Activated CD4-positive, alpha-beta T cell treated with anti-CD3 and anti-CD28 coated beads, Interleukin-2, Interleukin-6, amounts not matched to agents 100 ng/mL and 50 ng/mL, durations not matched to agents 16 hours and 8 hours (primary cell): ENCODE measurements at places on chromosomes 2 and 18.

GRCh38 chr2:234451852-234452625, 44.8 kb downstream of the ARL4C start:
- DNase-seq, result no peak

GRCh38 chr18:48328473-48329210, 80.5 kb downstream of the ZBTB7C start:
- DNase-seq, result no peak

- no peak for DNase-seq
Observed at GRCh38 chr18:59011786-59012185, 127.9 kb upstream of the SEC11C start.

DNA sequence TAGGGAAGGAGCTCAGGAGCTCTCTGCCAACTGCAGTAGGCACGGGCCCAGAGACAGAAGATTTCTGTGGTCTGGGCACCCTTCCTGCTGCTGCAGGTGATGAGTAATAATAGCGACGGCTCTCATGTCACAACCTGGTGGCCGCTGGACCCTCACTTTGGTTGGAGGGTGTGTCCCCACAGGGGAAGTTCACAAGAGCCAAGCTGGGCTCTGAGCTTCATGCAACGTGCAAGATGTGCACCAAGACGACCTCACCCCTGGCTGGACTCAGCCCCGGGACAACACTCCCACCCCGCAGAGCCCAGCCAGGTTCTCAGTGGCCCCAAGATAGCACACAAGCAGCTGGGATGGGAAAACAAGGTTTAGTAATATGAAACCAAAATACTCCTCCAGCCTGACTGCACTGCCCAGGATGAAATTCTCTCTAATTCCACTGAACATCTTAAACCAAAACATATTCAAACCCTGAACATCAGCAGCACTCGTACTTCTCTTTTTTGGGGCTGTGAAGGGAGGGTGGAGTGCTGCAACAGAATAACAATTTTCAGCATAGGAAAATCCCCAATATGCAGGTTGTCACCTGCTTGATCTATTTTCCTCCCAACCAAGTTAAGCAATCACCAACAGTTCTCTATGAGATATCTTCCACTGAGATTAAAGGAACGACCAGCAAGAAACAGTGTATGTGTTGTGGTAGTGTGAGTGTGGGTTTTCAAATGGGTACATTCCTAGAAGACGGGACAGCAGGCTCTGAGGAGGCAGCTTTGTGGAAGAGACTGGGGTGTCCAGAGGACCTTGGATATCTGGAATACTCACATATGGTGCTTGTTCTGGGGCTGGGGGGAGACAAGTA, 26.5 kb downstream of the BCL2 start:
- DNase-seq, result peak; percentile 56

DNA sequence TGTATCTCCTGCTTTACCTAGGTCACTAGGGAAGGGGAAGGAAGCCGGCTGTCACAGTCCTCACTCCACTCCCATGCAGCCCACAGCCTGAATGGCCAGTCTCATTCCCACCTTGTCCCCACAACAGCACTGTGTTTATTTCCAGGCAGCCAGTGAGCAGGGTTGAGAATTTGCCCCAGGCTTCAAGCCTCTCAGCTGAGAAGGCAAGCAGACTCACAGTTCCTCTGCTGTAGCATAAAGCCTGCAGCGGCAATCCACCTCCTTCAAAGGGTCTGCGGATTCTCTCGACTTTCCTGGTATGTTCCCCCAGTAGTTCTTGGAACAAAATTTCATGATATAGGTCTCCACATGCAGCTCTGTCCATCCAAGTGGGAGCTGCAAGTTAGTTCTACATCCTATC, 262.9 kb upstream of the GULP1 start:
- DNase-seq, result no peak

DNA sequence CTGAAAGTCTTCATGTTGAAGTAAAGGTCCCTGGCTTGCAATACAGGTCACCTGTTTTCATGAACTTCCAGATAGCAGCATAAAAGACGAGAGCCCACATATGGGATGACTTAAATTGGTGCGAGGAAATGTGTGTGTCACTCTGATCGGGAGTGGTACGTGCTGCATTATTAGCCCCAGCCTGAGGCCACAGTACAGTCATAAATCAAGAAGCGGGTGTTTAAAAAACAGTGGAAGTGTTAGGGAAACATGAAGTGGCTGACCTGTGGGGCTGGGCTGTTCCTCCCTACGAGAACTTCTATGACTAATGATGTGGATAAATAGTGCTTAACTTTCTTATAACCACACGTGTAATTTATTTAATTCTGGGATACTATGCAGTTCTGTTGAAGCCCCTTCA, 24.4 kb downstream of the RDH14 start:
- no peak for DNase-seq

- DNase-seq, result no peak
Observed at GRCh38 chr2:237281836-237282306, 132.1 kb downstream of the COL6A3 start.

DNA sequence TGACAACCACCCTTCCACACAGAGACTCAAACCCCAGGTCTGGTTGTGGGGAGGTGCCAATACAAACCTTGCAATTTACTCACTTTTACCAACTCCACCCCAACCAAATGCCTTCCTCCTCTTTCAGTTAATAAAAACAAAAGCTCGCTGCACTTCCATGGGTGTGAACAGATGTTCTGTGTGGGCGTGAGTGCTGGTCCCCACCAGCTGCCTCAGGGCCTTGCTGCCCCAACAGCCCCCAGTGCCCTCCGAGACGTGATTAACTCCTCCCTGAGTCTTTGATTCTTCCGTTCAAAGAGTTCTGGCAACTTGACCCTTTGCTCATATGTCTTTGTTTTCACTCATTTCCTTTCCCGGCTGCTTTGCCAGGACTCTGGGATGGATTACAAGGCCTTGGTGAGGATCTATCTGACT, 258.9 kb upstream of the CXCR4 start:
- DNase-seq, result no peak

GRCh38 chr2:49616800-49617199, 462.5 kb upstream of the FSHR start:
- DNase-seq, result peak; percentile 6

DNA sequence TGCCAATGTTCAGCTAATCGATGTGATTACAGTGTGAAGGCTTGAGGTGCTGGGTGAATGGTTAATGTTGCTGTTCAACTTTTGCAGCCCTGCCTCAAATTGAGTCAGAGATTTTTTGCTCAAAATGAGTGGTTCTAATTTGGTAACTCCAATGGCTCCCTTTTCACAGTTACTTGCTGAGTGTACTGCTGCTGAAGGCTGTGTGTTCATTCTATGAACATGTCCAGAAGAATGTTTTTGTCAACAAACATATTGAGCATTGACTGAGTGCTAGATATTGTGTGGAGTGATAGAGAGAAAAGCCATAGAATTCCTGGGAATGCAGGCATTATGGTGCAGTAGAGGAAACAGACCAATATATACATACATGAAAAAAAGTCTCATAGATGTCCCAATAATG, 39.0 kb upstream of the TCF4 start:
- no peak for DNase-seq

GRCh38 chr2:184610891-184611290, 12.6 kb downstream of the ZNF804A start:
- no peak for DNase-seq

GRCh38 chr2:120066800-120067547, 54.1 kb downstream of the EPB41L5 start:
- DNase-seq, result no peak

DNA sequence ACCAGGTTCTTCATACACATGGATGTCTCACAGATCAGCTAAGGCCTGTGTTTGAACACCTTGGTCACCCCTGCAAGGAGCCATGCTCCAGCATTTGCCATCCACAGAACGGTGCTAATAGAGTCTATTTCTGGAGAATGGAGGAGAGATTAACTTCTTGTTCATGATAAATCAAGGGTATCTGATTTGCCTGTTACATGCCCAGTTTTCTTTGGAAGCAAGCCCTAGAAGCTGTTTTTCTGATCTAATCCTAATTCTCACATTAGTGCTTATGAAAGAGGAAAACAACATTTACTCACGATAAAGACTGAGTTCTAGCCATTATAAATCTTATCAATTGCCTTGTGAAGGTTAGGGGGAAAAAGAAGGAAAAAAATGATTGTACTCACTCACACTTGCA, 119.6 kb upstream of the DTNA start:
- DNase-seq, result no peak

DNA sequence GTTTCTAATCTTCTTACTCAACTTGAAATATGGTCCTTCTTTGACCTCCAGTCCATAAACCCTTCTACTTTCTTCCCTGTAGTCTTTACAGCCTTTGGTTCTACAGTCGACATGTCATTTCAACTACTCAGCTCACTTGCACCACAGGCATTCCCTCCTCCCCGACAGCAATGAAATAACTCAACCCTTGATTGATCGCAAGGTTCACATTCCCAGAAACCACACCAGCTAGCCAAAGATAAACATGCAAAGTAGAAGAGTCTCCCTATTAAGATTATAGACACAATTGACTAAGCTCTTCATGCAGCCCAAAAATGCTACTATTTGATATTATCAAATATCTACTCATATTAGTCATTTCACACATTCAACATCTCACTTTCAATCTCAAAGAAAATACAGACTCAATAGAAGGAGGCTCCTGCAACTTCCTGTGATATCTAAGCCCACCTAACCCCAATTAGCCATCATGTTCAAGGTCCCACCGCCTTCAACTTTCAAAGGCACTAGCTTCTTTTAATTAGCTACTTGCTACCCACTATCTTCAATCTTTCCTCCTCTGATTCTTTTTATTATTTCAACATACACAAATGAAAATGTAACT, 50.8 kb downstream of the RTTN start:
- peak; percentile 23 for DNase-seq

- no peak for DNase-seq
Observed at GRCh38 chr18:32884543-32884942, 111.7 kb upstream of the KLHL14 start.
